Esophagus squamous epithelium (tissue), 5 donors: ENCODE measurements at places on chromosomes 5 and 9. TPM values are rescaled to one million over a fixed set of nuclear protein-coding genes. Genes with fewer than 3 reads are reported as not detected.

The PAEP gene
- not detected for total RNA-seq

GRCh38 chr5:124330595-124331220, 415.7 kb downstream of the ZNF608 start:
- DNase-seq, result no peak

The SLC35A4 gene
- 50.2 TPM for total RNA-seq

DNA sequence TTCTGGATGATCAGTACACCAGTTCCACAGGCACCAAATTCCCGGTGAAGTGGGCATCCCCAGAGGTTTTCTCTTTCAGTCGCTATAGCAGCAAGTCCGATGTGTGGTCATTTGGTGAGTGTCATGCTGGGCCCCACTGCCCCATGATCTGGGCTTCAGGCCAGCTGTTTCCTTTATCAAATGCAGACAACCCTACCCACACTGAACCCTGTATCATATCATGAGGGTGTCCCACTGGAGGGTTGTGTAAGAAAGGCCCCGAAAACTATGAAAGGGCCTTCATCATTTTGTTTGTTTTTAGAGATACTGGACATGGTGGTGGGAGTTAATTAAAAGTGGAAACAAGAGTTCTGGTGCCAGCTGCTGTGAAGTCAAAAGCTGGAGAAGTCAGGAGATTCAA, 20.0 kb upstream of the CYFIP2 start:
- no peak for DNase-seq

DNA sequence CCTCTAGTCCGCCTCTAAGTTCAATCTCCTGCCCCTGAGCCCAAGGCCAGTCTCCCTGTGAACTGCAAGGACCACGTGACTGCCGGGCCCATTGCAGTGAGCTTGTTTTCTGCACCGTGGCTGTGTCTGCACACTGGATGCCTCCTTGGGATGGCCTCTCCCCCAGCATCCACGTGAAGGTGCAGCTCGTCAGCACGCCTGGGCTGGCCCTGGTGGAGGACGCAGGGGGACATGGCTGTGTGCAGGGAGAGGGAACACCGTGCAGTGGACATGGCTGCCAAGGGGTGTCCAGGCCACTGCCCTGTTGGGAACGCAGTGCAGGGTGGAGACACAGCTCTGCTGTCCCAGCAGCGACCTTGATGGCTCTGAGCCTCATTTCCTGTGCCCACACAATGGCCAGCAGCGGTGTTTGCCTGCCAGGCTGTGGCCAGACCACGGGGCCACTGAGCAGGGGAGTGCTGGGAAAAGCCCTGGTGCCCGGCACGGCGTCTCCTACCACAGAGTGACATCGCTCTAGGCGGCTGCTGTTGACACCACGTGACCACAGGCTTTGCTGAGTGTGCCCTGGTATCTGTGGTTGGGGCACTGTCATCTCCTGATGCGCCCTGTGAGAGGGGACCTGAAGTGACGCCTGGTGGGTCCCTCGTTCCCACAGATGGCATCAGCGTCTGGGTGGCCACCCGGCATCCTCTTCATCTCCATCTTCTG, 26.9 kb upstream of the EXOC3 start:
- no peak for DNase-seq

DNA sequence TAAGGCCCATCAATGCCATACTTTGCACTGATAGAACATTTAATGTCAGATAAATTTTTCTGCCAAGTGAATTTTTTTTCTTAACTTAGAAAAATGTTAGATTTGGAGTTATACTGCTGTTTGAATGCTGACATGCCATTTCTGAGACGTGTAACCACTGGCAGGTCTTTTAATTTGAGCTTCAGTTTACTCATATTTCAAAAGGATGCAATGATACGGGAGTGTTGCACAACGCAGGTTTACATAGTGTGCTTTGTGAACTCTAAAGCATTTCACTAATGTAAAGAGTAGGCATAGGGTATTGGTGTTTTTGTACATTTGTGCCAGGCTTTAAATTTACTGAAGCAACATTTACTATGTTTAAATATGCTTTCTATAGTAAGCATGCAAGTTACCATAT, 4.2 kb downstream of the ZBTB43 start:
- no peak for DNase-seq

- DNase-seq, result no peak
These were observed 181.3 kb upstream of the ELL2 start for GRCh38 chr5:96142786-96143434.

DNA sequence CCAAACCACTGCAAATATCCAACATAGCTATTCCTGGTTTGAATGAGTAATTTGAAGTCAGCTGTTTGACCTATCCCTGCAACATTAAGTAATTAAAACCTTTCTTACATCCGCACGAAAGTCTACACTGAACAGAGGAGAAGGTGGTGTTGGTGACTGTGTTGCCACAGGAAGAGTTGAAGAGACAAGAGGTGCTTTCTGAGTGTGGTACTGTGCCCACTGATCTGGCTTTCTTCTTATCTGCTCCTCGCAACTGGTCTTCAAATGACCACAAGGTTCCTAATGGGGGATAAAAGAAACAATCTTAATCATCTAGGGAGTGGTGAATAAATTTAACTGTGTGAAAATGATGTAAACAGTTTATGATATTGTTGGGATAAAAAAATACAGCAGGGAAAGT, 29.4 kb upstream of the PDCL start:
- DNase-seq, result no peak

The CYSTM1 gene
- total RNA-seq, result 13.0 TPM

The LMX1B gene
- not detected for total RNA-seq

The INSL6 gene
- not detected for total RNA-seq

- no peak for DNase-seq
These were observed 53.1 kb downstream of the ADAMTS2 start for GRCh38 chr5:179292202-179292601.

- DNase-seq, result no peak
These were observed 392.4 kb downstream of the CTNND2 start for GRCh38 chr5:11511878-11512277.

- DNase-seq, result no peak
These were observed 51.0 kb upstream of the CCNG1 start for GRCh38 chr5:163386352-163386751.

GRCh38 chr5:168976311-168976970, 324.5 kb downstream of the SLIT3 start:
- DNase-seq, result no peak

DNA sequence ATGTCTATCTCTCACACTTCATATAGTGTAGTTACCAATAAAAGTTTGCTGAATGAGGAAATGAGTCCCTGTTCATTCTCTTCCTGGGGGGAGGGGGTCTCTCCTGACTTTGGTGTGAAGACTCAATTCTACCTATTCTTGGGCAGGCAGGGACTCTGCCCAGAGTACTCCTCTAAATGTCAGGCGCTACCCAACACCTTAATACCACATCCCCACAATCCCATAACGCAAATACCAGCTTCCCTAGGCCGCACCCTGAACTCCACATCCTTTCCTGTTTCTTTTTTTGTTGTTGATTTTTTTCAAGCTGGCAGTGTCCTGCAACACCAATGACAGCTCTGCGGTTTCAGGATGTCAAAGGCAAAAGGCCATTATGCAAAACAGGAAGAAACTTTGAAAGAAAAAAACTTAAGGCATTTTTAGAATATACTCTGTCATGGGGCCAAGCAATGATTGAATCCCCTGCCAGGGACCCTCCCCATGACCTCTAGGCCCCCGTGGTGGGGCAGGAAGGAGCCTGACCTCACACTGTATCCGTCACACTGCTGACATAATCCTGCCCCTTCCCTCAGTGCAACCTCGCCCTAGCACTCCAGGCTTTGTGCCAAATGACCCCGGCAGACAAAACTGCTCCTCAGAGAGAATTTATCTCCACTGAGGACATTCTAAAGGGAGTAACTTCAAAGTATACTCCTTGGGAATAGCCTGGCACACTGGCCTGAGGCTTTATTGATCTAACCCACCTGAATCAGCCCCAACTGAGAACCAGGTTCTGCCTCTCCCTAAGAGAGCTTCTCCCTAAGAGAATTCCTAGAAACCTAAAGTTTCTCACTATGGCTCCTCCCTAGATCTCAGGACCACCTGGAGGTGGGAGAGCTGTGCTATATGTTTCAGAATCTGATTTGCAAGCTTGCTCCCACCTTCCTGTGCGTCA, 8.0 kb downstream of the B4GALT1 start:
- no peak for DNase-seq

GRCh38 chr5:39471836-39472508, 47.2 kb upstream of the DAB2 start:
- DNase-seq, result no peak

DNA sequence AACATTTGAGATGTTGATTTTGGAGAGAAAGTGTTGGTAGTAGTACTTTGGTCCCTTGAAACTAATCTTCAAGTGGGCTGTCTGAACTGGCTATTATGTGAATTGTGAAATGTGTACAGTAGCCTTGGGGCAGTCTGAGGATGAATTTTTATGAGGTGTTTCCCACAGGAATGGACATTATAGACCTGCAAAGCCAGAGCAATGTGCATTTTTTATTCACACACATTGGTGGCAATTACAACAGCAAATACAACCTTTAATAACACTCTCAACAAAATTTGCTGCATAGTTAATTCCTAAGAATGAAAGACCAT, 147.0 kb downstream of the PAM start:
- DNase-seq, result no peak

DNA sequence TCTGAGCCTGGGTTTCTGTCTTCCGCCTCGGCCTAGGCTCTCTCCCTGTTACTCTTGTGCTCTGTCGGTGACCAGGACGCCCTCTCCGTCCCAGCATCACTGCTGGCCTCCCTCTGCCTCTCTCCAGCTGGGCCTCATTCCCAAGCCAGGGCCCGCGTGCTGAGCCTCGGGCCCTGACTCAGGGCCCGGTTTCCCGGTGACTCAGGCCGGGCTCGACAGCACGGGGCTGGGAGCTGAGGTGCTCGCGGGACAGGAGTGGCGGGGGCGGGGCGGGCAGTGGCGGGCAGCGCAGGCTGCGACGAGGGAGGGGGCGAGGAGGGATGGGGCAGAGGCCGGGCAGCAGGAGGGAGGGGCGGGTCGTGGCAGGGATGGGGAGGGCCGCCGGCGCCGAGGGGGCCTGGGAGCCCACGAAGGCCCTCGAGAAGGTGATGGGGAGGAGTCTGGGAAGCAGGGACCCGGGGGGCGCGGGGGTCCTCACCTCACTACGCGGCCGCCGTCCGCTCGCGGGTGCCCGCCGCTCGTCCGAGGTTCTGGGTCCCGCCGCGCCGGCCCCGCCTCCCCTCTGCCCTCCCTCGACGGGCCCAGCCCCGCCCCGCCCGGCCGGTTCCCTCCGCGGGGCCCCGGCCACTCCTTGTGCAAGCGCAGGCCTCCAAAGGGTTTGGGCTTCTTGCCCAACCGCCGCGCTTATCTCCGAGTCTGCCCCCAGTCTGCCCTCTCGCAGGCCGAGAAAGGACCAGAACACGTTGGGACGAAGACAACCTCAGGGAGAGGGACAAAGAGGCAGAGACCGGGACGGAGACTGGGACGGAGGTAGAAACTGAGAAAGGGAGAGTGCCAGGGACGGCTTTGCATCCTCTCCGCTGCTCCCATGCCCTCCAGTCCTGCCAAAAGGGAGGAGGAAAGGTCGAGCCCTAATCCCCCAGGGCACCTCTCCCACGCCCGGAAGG, at the start of gene ARAP3:
ARAP3 (minus strand) TSS at position 536 of the 947 bp plus-strand sequence. CDS start 1,744 bp downstream, outside the sequence.
- no peak for DNase-seq

DNA sequence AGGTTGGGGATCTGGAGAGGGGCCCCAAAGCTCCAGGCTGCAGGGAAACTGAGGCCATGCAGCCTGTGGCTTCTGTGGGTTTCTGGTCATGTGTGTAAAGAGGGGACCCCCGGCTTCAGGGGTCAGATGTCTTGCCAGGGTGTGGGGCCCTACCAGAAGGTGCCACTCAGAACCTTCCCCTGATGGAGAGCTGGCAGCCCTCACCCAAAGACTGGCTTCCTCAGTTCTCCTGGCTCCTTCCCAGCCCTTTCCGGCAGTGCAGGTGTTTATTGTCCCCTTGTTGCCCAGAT, 11.6 kb upstream of the LAMC3 start:
- no peak for DNase-seq

The DND1 gene
- not detected for total RNA-seq

GRCh38 chr5:58016358-58016757, 443.5 kb downstream of the PLK2 start:
- DNase-seq, result no peak

The DIAPH1 gene
- total RNA-seq, result 63.0 TPM

The REXO4 gene
- total RNA-seq, result 21.7 TPM

- no peak for DNase-seq
These were observed 7.8 kb upstream of the DELE1 start for GRCh38 chr5:141915881-141916336.

DNA sequence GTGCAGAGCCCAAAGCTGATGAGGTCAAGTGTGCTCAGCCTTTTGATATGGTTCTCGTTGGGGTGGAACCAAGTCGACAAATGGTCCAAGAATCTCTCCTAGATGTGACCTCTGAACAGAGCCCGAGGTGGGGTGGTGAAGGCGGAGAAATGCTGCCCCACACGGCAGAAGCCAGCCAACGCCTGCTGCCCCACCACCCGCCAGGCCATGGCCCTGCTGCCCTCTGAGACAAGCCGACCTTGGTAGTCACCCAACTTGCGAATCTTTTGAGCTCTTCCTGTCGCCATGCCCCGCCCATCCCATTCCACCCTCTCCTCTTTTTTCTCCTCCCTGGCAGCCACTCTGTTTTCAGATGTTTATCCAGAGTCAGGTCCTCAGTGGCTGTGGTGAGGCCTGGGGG, 91.5 kb upstream of the EGFLAM start:
- DNase-seq, result no peak

The ADAMTS6 gene
- total RNA-seq, result 0.23 TPM

- no peak for DNase-seq
These were observed 32.8 kb downstream of the SECISBP2 start for GRCh38 chr9:89350988-89351557.

The ADAMTS13 gene
- total RNA-seq, result 0.40 TPM

DNA sequence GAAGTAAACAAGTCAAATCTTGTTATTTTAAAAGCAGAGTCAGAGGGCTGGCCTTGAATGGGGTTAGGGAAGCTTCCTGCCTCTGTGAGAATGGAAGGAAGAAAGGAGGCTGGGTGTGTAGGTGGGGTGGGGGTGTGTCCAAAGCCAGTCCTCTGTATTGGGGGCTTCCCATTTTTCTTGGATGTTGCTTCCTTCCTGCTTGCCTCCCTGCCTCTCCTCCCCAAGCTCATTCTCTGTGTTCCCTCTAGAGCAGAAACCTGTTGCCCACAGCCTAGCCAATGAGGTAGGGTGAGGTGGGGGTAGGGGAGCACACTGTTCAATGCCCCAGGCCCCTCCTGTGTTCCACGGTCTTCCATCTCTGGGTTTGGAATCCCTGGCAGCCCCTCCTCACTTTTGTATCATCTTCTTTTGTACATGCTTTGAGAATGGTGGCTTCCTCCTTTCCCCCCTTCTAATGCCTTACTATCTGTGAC, 39.7 kb downstream of the SNX24 start:
- DNase-seq, result no peak

The OR1Q1 gene
- total RNA-seq, result not detected

DNA sequence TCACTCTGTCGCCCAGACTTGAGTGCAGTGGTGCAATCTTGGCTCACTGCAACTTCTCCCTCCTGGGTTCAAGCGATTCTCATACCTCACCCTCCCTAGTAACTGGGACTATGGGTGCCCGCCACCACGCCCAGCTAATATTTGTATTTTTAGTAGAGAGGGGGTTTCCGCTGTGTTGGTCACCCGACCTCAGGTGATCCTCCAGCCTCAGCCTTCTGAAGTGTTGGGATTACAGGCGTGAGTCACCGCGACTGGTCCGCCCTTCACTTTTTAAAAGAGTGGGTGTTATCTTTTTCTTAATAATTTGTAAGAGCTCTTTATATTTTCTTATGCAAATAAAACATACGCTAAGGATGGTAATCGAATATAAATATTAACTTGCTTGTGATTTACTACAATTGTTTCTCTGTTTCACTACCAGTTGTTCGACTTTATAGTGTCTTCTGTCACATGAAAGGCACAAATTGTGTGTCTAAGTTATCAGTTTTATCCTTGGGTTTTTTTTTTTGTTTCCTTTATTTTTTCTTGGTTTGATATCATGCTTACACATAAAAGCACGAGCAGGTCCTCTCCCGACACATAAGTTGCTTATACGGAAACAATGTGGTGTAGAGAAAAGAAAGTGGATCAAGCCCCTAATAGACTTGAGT, 1.9 kb upstream of the GPBP1 start:
- no peak for DNase-seq
